ENCODE measurements at places on chromosomes 7 and 10.
A peak's percentile ranks its signal among the peaks of the same experiment; 100 is the strongest.

- DNase-seq: no peak
These were observed 445.3 kb downstream of the LRMDA start for GRCh38 chr10:75876710-75877109.

- DNase-seq: no peak
These were observed 42.7 kb upstream of the ATRNL1 start for GRCh38 chr10:115050375-115051010.

DNA sequence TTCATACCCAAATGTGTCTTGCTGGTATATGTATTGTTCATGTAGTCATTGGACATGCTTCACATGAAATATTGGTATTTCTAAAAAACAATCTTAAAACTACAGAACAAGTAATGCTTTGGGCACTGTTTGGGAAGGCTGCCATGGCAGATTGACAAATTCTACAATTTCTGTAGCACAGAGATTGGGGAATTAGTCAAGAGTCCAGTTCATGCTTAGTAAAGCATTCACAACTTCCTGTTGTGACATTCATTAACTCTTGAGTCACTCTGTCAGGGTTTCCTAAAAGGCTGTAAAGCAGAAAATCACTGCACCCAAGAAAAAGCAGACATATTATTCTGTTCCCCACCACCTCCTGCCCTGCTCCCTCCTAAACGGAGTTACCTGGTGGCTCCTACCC, 398.9 kb downstream of the PHTF2 start:
- no peak for DNase-seq

DNA sequence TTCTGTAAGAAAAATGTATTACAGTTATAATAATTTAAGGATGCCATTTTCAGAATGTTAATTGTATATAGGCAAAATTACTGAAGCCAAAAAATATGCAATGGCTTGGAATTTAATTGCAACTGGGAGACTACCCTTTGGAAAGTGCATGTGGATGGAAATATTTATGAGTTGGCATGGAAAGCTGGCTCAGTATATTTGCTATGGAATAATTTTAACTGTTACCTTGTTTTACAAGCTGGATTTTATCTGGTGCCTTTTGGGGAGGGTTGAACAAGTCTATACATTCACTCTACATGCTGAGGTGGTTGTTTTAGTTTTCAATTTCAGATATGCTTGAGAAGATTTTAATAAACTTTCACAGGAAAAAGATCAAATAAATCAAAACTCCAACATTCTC, 80.9 kb upstream of the ABCB5 start:
- no peak for DNase-seq

DNA sequence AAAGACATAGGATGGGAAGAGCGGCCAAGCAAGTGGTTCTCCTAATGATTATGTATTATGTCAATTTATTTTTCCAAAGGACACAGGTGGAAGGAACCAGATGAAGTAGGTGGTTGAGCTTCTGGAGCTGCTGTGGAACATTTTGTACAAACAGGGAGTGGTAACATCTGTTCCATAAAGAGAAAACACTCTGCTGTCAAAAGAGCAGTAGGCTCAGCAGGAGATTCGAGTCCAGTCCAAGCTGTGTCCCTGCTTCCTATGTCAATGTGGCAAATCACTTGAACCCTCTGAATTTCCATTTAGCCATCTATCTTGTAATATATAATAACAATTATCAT, 448.0 kb upstream of the ANKRD30A start:
- DNase-seq: no peak

GRCh38 chr7:39453743-39454355, 112.4 kb upstream of the YAE1 start:
- peak; percentile 7 for DNase-seq

- no peak for DNase-seq
These were observed 66.7 kb downstream of the RNF133 start for GRCh38 chr7:122632238-122632637.

GRCh38 chr7:12930534-12930933, 243.1 kb downstream of the ARL4A start:
- DNase-seq: no peak

All from smooth muscle cell of the brain vasculature (primary cell).